ENCODE measurements at places on chromosomes 1 and 21. TPM values are rescaled to one million over a fixed set of nuclear protein-coding genes. Genes with fewer than 3 reads are reported as not detected.

GRCh38 chr1:65176056-65176450, 28.1 kb downstream of the AK4 start:
- no peak for DNase-seq

GRCh38 chr1:185990565-185990964, 256.4 kb downstream of the HMCN1 start:
- no peak for DNase-seq

GRCh38 chr1:20725189-20726117, 7.0 kb downstream of the SH2D5 start:
- no peak for DNase-seq

Gene ZBED6
- total RNA-seq: 18.3 TPM

DNA sequence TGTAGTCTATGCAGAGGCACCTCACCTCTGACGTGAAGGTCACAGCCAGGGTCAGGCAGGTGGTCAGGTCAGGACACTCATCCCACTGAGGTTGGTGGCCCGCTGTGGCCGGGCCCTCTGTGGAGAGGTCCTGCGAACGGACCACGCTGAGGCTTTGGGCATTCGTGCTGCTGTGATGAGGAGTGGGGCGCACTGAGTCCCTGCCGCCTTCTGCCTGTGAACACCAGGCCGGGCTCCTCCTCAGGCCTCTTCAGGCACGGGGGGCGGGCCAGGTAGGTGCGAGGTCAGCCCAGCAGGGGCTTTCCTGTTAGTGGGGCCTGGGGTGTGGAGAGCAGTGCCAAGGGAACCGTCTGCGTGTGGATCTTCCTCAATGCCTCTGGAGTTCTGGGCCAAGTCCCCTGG, 39.0 kb downstream of the COQ8A start:
- DNase-seq: no peak

DNA sequence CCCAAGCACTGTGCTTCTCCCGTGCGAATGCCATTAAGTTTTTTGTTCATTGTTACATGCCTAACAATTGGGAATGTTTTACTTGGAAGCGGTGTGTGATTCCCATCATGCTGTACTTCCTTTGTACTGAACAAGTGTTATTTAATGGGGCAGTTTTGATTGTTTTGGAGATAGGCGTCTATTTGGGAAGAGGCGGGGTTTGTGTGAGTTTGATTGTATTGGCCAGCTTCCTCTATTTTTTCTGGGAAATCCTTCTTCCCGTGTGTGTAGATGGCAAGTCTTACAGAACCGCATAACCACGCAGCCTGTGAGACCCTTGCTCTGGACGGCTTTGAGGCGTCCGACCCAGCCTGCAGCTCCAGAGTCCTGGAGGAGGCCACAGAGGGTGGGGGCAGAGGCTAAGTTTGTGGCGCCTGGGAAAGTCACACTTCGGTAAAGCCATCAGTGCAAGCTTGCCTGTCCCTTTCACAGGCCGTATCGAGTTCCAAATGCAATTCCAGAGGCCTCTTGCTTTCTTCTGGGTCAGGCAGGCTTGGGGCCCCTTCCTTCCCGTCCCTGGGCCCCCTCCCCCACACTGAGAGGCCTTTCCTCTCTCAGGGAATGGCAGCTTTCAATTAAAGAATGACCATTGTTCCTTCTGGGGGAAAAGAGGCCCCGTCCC, 210.3 kb downstream of the TOMM20 start:
- no peak for DNase-seq

DNA sequence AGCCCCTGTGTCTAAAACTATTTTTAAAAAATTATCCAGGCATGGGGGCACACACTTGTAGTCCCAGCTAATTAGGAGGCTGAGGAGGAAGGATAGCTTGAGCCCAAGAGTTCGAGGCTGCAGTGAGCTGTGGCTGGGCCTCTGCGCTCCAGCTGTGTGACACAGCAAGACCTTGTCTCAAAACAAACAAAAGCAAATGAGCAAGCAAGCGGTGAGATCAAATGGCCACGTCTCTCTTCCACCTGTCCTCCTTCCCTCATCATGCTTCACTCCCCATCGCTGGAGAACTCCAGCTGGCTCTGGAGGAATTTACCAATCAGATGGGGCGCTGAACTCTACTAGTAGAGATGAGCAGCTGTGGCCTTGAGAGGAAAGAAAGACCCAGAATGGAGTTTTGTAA, 14.0 kb upstream of the REN start:
- DNase-seq: no peak

Gene SERBP1
- 96.1 TPM for total RNA-seq

- no peak for DNase-seq
Observed at GRCh38 chr1:158022554-158023312, 29.3 kb downstream of the KIRREL1 start.

GRCh38 chr1:230423951-230424350, 2.2 kb downstream of the PGBD5 start:
- DNase-seq: no peak

GRCh38 chr1:114844270-114844669, 10.4 kb upstream of the SYCP1 start:
- no peak for DNase-seq

DNA sequence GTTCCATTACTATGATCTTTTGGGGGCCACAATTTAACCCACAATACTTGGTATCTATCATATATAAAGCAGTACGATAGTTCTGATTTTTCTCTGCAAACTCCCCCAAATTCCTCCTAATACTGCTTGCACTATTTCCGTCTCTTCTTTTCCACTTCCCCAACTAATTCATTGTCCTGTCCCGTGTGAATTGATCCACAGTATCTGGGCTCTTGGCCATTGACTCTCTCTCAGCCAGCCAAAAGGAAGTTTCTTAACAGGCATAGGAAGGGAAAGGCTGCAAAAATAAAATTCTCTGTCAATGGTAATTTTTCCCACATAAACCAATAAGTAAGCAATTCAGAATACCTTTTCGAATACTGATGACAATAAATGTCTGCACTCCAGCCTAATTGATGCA, 91.7 kb upstream of the DSCAM start:
- DNase-seq: no peak

- DNase-seq: no peak
Observed at GRCh38 chr1:109775398-109775797, 11.7 kb upstream of the EPS8L3 start.

- no peak for DNase-seq
Observed at GRCh38 chr1:246773213-246773641, 49.0 kb downstream of the SCCPDH start.
